ENCODE measurements at places on chromosomes 11 and 22.

GRCh38 chr11:130999086-130999485, 82.8 kb upstream of the SNX19 start:
- DNase-seq = no peak

DNA sequence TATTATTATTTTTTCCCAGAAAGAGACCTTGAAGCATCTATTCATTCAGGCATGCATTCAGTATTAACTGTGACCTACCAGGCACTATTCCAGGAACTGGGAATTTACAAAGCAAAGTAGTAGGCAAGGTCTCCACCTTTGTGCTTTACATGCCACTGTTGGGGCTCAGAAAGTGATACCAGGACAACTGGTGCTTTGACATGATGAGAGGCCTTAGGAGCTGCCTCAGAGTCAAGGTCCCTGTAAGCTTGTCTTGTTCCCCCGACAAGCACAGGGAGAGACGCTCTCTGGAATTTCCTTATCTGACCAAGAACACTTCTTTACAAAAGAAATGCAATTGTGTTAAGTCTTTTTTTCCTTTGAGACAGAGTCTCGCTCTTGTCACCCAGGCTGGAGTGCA, 2.3 kb upstream of the HMOX1 start:
- DNase-seq = no peak

GRCh38 chr11:66846671-66847091, 3.4 kb downstream of the RCE1 start:
- DNase-seq = no peak

DNA sequence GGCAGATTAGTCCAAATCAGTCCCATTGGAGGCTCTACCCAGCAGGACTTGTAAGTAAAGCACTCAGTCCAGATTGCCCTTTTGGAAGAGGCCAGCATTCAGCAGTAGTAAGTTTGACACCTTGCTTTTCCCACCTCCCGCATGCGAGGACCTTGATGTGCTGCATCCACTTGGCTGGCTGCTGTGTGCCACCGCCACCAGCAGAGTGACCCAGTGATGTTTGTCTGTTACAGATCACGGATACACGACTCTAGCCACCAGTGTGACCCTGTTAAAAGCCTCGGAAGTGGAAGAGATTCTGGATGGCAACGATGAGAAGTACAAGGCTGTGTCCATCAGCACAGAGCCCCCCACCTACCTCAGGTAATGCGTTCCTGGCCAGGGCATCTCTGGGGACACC, 6.6 kb downstream of the SMARCB1 start:
- DNase-seq = no peak

- DNase-seq = no peak
These were observed 6.4 kb downstream of the A4GALT start for GRCh38 chr22:42714308-42714707.

DNA sequence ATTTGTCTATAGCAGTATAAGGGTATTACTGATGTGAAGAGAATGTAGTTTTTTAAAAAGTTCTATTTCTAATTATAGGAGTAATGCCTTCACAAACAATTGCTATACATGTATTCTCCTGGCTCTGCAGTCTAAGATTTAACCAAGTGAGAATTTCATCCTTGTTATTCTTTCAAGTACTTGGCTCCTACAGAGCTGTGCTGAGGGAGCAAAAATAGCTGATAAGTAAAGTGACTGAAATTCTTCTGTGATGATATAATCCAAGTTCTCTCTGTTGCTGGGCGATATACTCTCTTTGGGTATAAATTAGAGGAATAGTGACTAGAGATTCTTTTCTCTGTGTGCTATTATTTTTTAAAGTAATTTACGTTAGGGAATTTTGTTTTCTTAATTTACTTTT, 68.0 kb downstream of the PGR start:
- no peak for DNase-seq

DNA sequence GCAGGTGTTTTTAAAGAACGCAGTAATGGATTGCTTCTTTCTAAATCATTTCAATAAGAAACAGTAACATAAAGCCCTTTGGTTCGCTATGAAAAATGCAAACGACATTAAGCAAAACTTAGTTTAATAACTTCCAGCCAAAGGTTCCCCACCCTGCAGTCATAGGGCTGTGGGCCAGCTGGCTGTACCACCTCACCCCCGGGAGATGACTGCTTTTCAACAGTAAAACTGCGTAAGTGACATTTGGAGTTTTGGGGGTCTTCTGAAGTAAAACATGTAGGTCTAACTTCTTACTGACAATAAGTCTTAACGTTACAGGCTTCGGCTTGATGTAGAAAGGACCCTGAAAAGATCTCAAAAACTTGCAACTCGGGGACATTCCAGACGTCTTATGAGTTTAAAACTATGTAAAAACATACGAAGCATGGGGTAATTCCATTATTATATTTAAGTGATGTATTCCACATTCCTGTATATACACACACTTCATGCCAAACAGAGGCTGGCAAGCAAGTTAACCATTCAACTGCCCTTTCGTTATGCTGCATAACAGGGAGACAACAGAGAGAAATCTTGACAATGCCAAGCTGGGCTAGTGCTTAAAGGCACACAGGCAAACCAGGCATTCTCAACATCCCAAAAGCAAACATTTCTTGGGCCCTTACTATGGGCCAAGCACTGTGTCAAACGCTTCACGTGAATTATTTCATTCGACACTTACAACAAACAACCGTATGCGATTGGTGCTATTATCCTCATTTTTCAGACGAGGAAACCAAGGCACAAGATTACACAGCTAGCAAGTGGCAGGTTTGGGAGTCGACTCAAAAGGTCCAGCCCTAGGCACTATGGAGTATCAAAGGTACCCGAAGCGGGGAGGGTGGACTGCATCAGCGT, 1.2 kb downstream of the MRTFA start:
- no peak for DNase-seq

GRCh38 chr22:20111689-20112622, 3.9 kb upstream of the RANBP1 start:
- DNase-seq = no peak
